ENCODE measurements at places on chromosomes 11 and 22.

- DNase-seq, result no peak
Observed at GRCh38 chr11:12266943-12267342, 110.4 kb upstream of the PARVA start.

GRCh38 chr22:36387959-36388726 lies at the start of gene MYH9:
Gene MYH9, minus strand, starts transcription at chr22:36387967. Its CDS starts 38,731 bp downstream, at chr22:36349236.
- DNase-seq, result peak; percentile 99

GRCh38 chr22:42745118-42745517 lies 24.4 kb upstream of the A4GALT start:
- no peak for DNase-seq

DNA sequence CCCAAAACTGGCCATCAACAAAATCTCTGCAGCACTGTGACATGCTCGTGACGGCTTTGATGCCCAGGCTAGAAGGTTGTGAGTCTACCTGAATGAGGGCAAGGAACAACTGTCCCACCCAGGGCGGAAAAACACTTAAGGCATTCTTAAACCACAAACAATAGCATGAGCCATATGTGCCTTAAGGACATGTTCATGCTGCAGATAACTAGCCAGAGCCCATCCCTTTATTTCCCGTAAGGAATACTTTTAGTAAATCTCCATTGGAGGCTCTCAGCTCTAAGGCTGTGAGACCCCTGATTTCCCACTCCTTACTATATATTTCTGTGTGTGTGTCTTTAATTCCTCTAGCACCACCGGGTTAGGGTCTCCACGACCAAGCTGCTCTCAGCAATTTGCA lies 3.4 kb downstream of the CHORDC1 start:
- no peak for DNase-seq
